ENCODE measurements at places on chromosomes 7 and 10. TPM values are rescaled to one million over a fixed set of nuclear protein-coding genes. Genes with fewer than 3 reads are reported as not detected.

FRMD4A gene
- 0.30 TPM for total RNA-seq

SEMA3A gene
- 0.38 TPM for total RNA-seq

GSAP gene
- total RNA-seq: 6.6 TPM

VGF gene
- 0.30 TPM for total RNA-seq

PAXIP1 gene
- 24.0 TPM for total RNA-seq

GRID2IP gene
- 0.28 TPM for total RNA-seq

VAX1 gene
- not detected for total RNA-seq

CRYGN gene
- total RNA-seq: not detected

PIK3CG gene
- 47.3 TPM for total RNA-seq

GRCh38 chr7:131007439-131008330 lies 273.7 kb upstream of the KLF14 start:
- peak; percentile 72 for DNase-seq
- H3K4me3 ChIP-seq: peak overlapping the region; percentile 41
- H3K27me3 ChIP-seq: no peaks in the 10 kb centered on the region
- peaks cover 37% of the 10 kb centered on the region for H3K36me3 ChIP-seq
- H3K27ac ChIP-seq: peak overlapping the region; percentile 81

DNA sequence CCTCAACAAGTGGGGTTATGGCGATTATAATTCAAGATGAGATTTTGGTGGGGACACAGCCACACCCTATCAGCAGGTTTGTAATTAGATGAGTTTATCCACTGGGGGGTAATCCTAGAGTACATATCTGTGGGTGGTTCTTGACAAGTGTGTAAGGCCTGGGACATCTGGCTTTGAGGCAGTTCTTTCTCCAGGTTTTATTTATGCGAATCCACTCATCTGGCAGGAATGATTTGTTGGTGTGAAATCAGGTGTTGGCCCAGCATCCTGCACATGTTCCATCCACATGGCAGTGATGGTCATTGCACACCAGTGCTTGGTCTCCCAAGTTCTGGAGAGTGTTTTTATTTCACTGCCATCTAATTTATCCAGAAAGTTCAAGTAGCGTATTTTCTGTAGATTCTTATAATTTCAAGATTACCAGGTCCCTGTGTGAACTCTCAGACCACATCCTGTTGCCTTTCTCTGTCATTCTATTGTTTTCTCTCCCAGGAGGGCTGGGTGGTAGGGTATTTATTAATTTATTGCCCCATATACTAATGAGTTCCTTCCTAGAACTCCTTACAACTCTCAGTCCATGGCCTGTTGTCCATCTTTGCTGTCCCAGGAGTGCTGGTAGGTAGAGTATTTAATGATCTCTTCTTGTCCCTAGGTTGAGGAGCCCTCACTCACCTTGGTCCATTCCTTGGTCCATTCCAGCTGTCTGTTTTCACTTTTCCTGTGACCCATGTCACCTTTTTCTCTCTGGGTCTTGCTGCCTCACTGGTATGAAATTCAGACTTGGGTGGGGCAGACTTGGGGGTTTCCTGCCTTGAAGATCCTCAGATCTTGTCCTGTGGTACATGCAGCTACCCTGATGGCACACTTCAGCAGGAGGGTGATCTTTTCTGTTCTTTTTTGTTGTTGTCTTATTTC lies 10.4 kb downstream of the RALA start:
- H3K4me1 ChIP-seq: peaks cover 59% of the 10 kb centered on the region
- peaks cover 68% of the 10 kb centered on the region for H3K36me3 ChIP-seq

DNA sequence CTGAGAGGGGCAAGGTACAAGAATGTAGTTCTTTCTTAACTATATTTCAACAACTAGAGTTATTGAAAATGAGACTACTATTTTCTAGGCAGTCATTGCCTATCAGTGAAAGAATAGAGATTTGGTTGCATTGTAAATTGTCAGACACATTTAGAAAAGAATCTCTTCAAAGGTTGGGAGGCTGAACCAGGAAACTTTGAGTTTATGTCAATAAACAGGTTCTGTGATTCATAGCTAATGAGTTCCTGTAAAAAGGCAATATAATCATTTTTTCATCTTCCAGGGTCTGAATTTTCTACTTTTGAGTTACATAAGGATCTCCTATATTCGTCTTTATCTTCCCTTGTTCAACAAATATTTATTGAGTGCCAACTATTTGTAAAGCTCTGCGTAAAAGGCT lies 47.1 kb downstream of the MAGI2 start:
- no peaks in the 10 kb centered on the region for H3K27me3 ChIP-seq
- H3K36me3 ChIP-seq: no peaks in the 10 kb centered on the region
- H3K27ac ChIP-seq: no peak overlapping the region
- H3K4me3 ChIP-seq: no peak overlapping the region
- H3K4me1 ChIP-seq: no peaks in the 10 kb centered on the region
- DNase-seq: no peak

DNA sequence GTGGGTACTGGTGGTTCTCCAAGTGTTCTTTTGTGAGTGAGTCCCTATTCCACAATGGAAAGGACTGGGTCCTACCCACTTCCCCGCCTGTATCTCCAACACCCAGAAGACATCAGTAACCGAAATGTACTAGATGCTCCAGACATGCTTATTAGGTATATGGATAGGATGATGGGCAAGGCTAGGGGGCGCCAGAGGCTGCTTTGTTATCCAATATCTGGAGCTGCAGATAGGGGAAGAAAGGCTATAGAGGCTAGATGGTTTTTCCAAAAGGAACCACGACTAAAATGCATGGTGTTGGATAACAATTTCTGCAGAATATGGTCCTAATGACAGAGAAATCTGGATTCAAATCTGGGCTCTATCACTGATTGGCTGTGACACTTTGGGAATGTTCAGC lies 56.2 kb upstream of the TM9SF3 start:
- no peaks in the 10 kb centered on the region for H3K36me3 ChIP-seq
- H3K27me3 ChIP-seq: no peaks in the 10 kb centered on the region
- peak; percentile 77 for DNase-seq
- H3K4me3 ChIP-seq: no peak overlapping the region
- no peak overlapping the region for H3K27ac ChIP-seq

DNA sequence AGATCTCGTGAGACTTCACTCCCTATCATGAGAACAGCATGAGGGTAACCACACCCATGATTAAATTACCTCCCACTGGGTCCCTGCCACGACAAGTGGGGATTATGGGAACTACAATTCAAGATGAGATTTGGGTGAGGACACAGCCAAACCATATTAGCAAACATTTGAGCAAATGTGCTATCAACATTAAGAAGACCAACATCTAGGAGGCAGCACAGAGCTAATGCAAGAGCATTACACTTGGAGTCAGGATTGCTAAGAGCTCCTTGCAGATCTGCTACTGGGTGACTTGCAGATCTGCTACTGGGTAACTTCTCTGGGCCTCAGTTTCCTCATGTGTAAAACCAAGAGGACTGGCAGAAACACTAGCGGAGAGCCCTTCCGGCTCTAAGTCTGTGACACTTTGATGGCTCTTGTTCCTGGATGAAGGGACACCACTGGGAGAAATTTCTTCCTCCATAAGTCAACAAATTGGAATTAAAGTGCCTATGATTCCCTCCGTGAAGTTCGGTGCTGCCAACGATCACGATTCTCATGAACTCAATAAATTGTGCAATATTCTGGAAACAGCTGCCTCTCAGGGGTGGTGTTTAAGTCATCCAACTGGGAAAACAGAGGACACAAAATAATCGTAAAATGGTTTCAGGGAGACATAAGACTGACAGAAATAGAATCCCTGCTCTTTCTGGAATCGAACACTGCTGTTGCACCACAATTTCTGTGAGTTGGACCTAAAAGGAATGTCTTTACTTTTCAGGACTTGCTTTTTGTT lies 115.8 kb upstream of the ITGB1 start:
- no peaks in the 10 kb centered on the region for H3K27me3 ChIP-seq
- no peak for DNase-seq
- peaks cover 19% of the 10 kb centered on the region for H3K36me3 ChIP-seq

- no peak overlapping the region for H3K4me3 ChIP-seq
- peaks cover 21% of the 10 kb centered on the region for H3K27me3 ChIP-seq
- H3K36me3 ChIP-seq: no peaks in the 10 kb centered on the region
- no peak overlapping the region for H3K27ac ChIP-seq
- H3K4me1 ChIP-seq: no peaks in the 10 kb centered on the region
- no peak for DNase-seq
These were observed 62.7 kb downstream of the ADRA2A start for GRCh38 chr10:111139567-111139966.

DNA sequence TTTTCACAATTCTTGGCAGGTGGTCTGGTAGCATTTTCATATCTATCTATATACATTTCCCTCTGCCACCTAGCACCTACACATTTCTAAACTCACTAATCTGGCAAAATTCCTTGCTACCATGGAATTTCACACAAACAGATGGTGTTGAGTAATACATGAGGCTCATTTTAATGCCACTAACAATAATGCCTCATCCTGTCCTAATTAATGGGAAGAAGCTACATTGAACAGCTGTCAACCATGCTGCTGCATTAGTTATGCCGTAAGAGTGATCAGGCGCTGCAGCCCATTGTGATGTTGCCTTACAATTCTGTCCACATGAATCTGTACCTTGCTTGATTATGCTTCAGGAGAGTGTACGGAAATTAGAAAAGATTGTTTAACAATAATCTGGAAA lies 23.2 kb downstream of the COL1A2 start:
- no peak for DNase-seq
- no peak overlapping the region for H3K4me3 ChIP-seq
- peaks cover 14% of the 10 kb centered on the region for H3K27me3 ChIP-seq
- H3K36me3 ChIP-seq: no peaks in the 10 kb centered on the region

- no peak overlapping the region for H3K27ac ChIP-seq
- H3K4me1 ChIP-seq: no peaks in the 10 kb centered on the region
- H3K4me3 ChIP-seq: no peak overlapping the region
- peaks cover 6% of the 10 kb centered on the region for H3K27me3 ChIP-seq
- no peaks in the 10 kb centered on the region for H3K36me3 ChIP-seq
These were observed 13.1 kb downstream of the ADGRA1 start for GRCh38 chr10:133100706-133101415.

- H3K4me3 ChIP-seq: peak overlapping the region; percentile 46
- H3K27ac ChIP-seq: peak overlapping the region; percentile 66
- H3K27me3 ChIP-seq: peaks cover 22% of the 10 kb centered on the region
- H3K4me1 ChIP-seq: peaks cover 30% of the 10 kb centered on the region
These were observed 102.1 kb upstream of the ZNF746 start for GRCh38 chr7:149599636-149600206.

DNA sequence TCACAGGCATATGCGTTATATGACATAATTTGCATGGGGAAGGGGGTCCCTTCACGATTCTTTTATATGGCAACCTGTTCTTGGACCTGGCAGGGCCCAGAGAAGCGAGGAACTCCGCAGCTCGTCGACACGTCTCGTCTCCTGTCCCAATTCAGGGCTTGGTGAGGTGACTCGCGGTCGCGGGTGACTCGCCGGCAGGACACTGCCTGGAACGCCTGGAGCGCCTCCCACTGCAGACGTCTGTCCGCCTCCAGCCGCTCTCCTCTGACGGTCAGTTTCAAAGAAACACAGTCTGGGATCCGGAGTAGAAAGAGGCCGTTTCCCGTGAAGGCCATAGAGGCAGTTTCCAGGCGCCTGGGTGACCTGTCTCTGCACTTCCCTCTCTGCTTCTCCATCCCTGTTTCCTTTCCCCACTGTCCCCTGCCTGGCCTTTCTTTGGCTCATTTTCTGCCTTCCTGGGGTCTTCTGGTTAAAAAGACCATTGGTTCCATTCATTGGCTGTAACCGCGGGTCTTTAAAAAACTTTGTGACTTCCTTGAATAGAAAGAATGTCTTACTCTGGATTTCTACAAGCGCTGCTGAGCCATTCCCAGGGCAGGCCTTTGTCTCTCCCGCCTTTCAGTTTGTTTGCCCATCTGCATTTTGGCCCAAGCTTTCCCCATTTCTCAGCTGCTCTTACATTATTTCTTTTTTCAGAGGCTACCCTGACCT lies 1.2 kb downstream of the UPP1 start:
- H3K4me1 ChIP-seq: peaks cover 83% of the 10 kb centered on the region
- H3K27me3 ChIP-seq: no peaks in the 10 kb centered on the region
- H3K36me3 ChIP-seq: peaks cover 67% of the 10 kb centered on the region

DNA sequence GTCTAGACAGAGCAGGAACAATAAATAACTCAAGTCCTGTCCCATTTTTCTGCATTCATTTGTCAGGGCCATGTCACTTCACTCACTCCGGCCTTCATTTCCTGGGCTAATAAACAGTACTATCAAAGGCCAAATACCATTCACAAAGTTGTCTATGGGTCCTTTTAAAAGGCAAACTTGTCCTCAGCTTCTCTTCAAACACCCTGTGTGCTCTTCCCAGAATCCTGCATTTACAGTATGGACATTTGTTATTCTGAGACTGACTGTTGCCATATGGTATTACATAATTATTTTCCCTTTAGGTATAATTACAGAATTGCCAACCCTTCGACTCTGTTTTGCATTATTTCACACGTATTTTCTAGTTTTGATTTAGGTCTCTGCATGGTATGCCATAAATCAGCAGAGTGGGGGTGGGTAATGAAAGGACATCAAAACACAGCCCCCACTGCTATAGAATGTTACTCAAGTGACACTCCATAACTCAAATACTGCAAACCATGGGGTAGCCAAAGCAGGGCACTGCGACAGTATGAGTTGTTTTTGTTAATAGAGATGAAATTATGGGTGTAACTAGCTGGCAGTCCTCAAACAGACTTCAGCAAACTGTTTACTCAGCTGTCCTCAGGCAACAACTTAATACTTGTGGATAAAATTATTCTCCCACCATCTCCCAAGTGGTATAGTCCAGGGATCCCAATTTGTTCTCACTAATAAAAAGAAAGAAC lies 183.7 kb downstream of the TRIL start:
- H3K27ac ChIP-seq: no peak overlapping the region
- no peak overlapping the region for H3K4me3 ChIP-seq
- H3K36me3 ChIP-seq: no peaks in the 10 kb centered on the region
- no peaks in the 10 kb centered on the region for H3K4me1 ChIP-seq
- DNase-seq: no peak
- H3K27me3 ChIP-seq: no peaks in the 10 kb centered on the region

DNA sequence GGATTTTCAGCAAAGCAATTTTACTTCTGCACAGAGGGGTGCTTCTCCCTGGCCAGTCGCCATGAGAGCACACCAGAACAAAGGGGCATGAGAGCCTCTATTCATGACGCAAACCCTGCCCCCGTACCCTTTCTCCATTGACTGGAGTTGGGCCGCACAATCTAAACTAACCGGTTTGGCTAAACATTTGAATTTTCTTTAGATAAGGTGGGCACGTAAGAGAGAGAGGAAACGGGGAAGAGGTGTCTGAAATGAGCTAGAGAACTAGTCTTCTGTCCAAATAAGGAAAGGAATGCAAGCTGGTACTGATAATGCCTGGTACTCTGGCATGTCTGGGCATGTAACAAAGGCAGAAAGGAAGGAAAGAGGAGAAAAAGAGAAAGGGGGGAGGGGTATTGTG lies 13.2 kb upstream of the SCIN start:
- DNase-seq: no peak
- H3K4me3 ChIP-seq: no peak overlapping the region
- no peaks in the 10 kb centered on the region for H3K4me1 ChIP-seq

DNA sequence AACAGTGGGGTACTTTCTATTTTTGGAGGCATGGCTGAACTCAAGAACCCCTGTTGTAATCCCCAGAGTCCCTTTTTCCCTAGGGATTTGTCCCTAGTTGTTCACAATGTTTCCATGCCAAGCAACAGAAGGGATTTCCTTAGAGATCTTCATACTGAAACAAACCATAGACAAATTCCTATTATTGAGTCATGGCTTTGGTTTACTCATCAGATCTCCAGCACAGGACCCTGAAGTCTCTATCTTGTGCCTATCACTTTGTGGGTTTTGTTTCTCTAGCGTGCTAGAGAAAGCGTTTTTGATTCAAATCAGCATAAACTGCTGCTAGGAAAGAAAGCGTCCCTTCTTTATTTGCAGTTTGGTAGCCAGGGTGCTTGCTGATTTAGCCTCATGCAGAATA lies 165.0 kb downstream of the BAMBI start:
- no peak overlapping the region for H3K27ac ChIP-seq
- H3K27me3 ChIP-seq: no peaks in the 10 kb centered on the region
- H3K4me3 ChIP-seq: no peak overlapping the region
- DNase-seq: no peak
- no peaks in the 10 kb centered on the region for H3K36me3 ChIP-seq
